Smooth muscle cell of bladder (primary cell): ENCODE measurements at places on chromosomes 4 and X. TPM values are rescaled to one million over a fixed set of nuclear protein-coding genes. Genes with fewer than 3 reads are reported as not detected.

The ARFIP1 gene
- 38.6 and 40.7 TPM in 2 replicates for total RNA-seq

The BOD1L1 gene
- total RNA-seq: 26.3 and 26.9 TPM in 2 replicates

The SPANXC gene
- not detected in 2 replicates for total RNA-seq

The MAGEA6 gene
- total RNA-seq: under 0.01 TPM in 1 of 2 replicates, not detected in the other

The LIMCH1 gene
- total RNA-seq: 16.5 and 42.9 TPM in 2 replicates

The TIGD4 gene
- 0.14 and 0.18 TPM in 2 replicates for total RNA-seq

The CSN1S1 gene
- total RNA-seq: not detected in 2 replicates

The MMGT1 gene
- total RNA-seq: 5.4 and 6.5 TPM in 2 replicates

The CSAG3 gene
- not detected in 2 replicates for total RNA-seq

The SNCA gene
- total RNA-seq: 43.2 and 142 TPM in 2 replicates

The ESX1 gene
- not detected in 2 replicates for total RNA-seq

The NUDT11 gene
- total RNA-seq: 16.4 and 17.7 TPM in 2 replicates

The ZCCHC13 gene
- total RNA-seq: not detected in 2 replicates

The C4orf36 gene
- 0.28 and 0.37 TPM in 2 replicates for total RNA-seq

The TKTL2 gene
- under 0.01 TPM in 1 of 2 replicates, not detected in the other for total RNA-seq

The RNF212 gene
- 0.28 TPM in 2 replicates for total RNA-seq

The RIPPLY1 gene
- 0.14 TPM in 1 of 2 replicates, not detected in the other for total RNA-seq

The DTHD1 gene
- total RNA-seq: not detected in 2 replicates

The MAGEB4 gene
- total RNA-seq: not detected in 2 replicates

The CFAP47 gene
- under 0.01 and 0.37 TPM in 2 replicates for total RNA-seq

The SLC4A4 gene
- total RNA-seq: 9.2 and 25.9 TPM in 2 replicates

The STK32B gene
- 3.3 and 20.5 TPM in 2 replicates for total RNA-seq

The SMPX gene
- not detected in 2 replicates for total RNA-seq

The TLR2 gene
- 0.28 TPM in 2 replicates for total RNA-seq

The TRIML2 gene
- total RNA-seq: 0.14 and 0.18 TPM in 2 replicates

The NSUN7 gene
- total RNA-seq: under 0.01 TPM in 1 of 2 replicates, not detected in the other

The ACOX3 gene
- 21.8 and 27.7 TPM in 2 replicates for total RNA-seq

The TMEM31 gene
- 0.14 TPM in 1 of 2 replicates, not detected in the other for total RNA-seq

The FGF5 gene
- 2.1 and 2.3 TPM in 2 replicates for total RNA-seq

The TCP11X2 gene
- total RNA-seq: not detected in 2 replicates

The GPR34 gene
- total RNA-seq: not detected in 2 replicates

The SAP30 gene
- total RNA-seq: 12.7 and 30.4 TPM in 2 replicates

The OTOP1 gene
- not detected in 2 replicates for total RNA-seq

The CETN2 gene
- 39.0 and 42.5 TPM in 2 replicates for total RNA-seq

The AVPR2 gene
- total RNA-seq: not detected in 2 replicates

The BBS12 gene
- 6.8 and 8.0 TPM in 2 replicates for total RNA-seq

The ZFX gene
- 52.5 and 60.6 TPM in 2 replicates for total RNA-seq

The SRPK3 gene
- total RNA-seq: 0.43 and 0.74 TPM in 2 replicates

The TIGD2 gene
- 12.3 and 17.5 TPM in 2 replicates for total RNA-seq

The ZIC3 gene
- not detected in 2 replicates for total RNA-seq

The RADX gene
- total RNA-seq: 1.00 and 1.0 TPM in 2 replicates

The MAOA gene
- total RNA-seq: 4.8 and 9.0 TPM in 2 replicates

The SMAD1 gene
- 12.5 and 12.7 TPM in 2 replicates for total RNA-seq

The HTR2C gene
- total RNA-seq: under 0.01 TPM in 2 replicates

The ZNF518B gene
- 24.5 and 29.0 TPM in 2 replicates for total RNA-seq
